NCI-H524 treated with DMSO at 0.1 percent for 48 hours (cell line): ENCODE measurements at places on chromosomes 6 and 20.

- no peak for DNase-seq
Measured at GRCh38 chr20:25672659-25673235, 23.9 kb downstream of the ZNF337 start.

DNA sequence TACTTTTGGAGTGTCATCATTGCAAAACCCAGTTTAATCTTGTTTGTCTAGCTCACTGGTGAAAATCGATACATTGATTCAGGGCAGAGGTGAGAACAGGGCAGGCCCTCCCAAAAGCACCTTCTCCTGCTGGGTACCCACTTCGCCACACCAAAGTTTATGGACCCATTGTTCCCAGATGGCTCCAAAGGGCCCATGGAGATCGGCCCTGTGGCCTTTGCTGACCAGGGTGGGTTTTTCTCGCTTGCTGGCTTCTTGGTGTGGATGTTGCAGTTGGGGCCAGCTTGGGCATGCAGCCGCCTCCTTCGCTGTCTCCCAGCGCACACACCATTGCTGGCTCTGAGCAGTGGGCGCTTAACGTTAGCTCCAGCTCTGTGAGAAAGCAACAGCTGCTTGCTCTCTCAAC is 178.1 kb upstream of the PDE10A start:
- DNase-seq: no peak

DNA sequence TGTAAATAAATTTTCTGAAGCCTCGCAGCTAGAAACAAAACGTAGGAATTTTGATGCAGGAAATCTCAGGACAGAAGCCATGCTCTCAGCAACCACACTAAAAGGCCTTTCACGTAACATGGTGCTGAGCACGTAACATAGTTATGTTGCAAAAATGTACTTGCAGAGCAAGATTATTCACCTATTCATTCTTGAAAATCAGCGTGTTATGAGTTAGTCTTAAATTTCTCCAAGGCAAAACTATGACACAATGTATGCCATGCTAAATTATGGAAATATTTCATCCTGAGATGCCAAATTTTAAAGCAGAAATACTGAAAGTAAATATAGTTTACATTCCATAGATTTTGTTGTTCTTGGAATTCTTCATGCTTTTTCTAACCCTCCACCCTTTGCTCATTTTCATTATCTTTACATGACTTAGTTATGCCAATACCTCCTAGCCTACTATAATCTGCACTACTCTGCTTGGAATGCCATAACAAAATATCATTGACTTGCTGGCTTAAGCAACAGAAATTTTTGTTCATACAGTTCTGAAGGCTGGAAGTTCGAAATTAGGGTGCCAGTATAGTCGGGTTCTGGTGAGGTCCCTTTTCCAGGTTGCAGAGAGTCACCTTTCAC is 179.8 kb upstream of the BMP5 start:
- DNase-seq: no peak

DNA sequence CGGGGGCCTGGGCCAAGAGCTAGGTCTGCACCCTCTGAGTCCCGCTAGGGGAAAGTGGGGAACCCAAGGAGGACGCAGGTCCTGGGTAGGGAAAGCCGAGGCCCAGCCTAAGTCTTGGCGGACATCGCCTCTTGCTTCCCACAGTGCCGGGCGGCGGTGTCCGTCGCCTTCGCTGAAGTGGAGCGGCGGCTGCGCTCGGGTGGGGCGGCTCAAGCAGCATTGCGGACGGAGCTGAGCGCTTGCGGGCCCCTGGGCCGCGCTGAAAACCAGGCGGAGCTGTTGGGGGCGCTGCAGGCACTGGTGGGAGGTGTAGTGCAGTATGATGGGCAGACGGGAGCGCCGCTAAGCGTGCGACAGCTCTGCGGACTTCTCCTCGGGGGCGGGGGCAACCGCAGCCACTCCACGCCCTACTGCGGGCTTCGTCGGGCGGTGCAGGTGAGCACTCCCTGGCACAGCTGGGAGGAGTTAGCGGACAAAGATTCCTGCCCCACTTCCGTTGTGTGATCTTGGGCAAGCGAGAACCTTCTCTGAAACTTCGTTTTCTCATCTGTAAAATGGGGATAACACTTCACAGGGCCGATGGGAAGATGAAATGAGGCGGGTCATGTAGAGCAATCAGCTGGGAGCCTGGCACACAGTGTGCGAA is 4.2 kb downstream of the PRSS16 start:
- peak; percentile 47 for DNase-seq

DNA sequence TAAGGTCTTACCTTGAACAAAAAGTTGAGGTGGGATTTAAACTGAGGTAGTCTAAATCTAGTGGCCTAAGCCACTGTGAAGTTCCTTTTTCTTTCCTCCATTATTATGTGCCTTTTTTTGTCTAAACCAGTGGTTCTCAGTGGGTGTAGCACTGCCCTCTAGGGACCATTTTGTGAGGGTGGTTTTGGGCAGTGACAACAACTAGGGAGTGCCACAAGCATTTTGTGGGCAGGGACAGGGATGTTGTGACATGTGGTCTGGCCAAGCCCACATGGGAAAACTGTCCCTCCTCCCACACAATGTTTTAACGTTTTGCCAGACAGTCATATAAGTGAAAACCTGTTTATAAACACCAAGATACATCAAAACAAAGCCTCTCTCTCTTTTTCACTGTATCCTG is 899.4 kb upstream of the FLRT3 start:
- no peak for DNase-seq
